IPS DF 6.9 (cell line): ENCODE measurements at places on chromosomes 6 and 20.

DNA sequence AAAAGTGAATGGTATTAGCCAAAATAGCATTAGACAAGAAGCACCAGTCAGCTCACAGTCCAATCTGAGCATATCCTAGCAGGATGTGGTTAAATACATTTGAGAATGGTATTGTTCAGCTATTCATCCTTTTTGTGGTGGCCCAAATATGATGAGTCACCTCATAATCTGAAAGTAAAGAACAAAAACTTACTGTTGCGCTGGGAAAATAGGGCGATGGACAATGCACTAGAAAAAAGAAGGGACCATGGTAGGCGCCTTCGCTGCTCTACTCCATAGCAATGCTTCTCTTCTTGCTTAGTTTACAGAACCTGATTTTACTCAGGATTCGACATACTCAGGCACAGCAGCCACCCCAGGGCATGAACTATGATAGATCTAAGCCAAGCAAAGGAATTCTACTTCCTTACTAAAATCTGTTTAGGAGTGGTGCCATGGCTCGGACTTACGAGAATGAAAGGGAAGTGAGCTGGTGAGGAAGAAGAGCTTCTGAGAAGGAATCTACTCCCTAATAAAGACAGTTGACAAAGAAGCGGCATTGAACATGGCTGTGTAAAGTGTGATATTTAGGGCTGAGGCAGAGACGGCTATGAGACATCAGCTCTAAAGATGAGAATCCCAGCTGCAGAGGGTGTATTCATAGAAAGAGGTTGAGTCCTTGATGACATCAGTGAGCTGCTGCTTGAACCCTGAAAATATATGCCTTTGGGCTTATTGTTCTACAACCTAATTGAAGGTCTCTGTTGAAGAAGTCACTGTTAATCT lies 16.6 kb upstream of the FBXO9 start:
- no peak for DNase-seq

GRCh38 chr6:149696901-149697300 lies 21.0 kb downstream of the LATS1 start:
- DNase-seq: no peak

DNA sequence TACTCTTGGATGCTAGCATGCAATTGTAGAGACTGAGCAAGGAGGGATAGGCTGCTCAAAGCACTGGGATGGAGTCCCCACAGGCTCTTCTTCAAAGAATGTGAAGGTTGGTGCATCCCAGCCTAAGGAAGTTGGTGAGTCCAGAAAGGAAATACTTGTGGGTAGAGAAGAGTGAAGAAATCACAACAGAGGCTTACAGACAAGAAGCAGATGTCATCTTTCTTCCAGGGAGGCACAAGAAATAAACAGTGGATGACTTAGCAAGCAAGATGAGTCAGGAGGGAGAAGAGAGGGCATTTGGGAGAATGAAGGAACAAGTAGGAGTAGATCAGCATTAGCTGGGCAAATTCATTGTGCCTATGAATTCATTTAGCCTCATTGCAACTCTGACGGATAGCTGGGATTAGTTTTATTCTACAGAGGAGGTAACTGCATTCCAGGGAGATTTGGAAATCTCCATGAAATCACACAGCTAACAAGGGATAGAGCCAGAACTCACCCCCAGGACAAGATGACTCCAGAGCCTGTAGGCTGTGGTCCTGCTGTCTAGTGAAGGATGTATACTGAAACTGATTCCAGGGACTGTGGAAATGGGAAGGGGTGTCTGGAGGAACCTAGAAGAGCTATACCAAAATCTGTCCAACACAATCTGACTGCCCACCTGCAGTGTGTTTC lies 125.8 kb upstream of the SPTLC3 start:
- DNase-seq: no peak

DNA sequence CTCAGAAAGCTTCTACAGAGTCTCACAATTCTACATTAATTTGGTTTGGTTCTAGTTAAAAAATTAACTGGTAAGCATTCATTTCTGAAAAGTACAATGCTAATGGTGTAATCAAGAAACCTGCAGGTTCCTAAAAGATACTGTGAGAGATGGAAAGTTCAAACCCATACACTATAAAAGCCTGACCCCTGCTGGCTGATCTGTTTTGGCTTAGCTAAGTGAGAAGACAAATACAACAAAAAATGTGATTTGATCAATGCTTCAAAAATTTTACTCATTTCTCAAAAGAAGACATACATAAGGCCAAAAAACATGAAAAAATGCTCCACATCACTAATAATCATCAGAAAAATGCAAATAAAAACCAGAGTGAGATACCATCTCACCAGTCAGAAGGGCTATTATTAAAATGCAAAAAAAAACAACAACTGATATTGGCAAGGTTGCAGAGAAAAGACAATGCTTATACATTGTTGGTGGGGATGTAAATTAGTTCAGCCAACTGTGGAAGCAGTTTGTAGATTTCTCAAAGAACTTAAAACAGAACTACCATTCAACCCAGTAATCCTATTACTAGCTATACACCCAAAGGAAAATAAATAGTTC lies 102.8 kb downstream of the MOXD1 start:
- DNase-seq: peak; percentile 29

DNA sequence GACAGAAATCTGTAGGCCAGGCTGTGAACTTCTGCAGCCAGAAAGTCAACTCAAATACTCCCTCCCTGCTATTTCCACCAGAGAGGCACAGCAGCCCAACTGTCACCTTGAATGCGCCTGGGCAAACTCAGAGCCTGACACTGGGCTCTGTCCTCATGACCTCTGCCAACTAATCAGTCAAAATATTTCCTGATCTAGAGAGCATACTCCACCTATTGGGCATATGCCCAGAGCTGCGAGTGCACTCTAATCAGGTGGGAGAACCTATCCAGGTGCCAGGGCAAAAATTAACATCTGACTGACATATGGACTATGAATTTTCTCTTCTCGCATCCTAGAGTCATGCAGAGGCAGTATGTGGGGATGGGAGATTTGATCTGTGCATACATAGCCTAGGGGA lies 406.3 kb upstream of the RUNX2 start:
- DNase-seq: no peak

GRCh38 chr20:62700261-62700930 lies 8.2 kb upstream of the NTSR1 start:
- no peak for DNase-seq

GRCh38 chr6:72704979-72705378 lies 83.1 kb downstream of the KCNQ5 start:
- no peak for DNase-seq

DNA sequence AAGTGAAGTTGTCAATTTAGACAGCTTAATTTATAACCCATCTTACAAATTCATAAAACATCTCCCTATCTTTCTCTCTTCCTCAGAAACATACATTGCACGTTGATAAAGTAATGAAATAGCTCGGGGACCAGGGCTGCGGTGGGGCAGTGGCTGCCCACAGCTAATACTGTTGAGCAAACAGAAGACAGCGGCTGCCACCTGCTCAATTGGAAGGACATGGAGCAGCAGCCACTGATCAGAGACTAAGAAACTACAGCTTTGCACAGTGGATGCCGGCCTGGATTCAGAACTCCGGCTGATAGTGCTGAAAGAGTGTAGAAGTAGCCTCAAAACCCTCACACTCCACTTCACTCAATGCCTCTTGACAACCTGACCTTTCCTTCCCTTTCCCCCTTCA lies 157.9 kb upstream of the PDE10A start:
- DNase-seq: no peak

GRCh38 chr20:50237349-50237748 lies 46.7 kb downstream of the CEBPB start:
- no peak for DNase-seq

DNA sequence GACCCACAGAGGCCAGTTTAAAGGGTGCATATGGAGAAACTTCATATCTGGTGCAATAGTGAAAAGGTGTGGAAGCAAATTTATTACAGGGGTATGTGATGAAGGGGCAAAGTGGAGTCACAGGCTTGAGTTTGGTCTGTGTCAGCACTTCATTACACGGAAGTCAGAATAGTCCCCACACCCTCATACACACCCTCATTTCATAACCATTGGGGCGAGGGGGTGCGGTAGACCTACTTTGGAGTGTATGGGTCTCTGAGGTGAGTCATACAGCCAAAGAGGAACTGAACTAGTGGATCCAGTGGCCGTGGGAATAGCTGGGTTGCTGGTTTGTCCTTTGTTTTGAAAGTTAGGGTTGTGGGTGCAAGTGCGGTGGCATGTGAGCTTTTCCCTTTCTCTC lies 3.3 kb downstream of the TM9SF4 start:
- no peak for DNase-seq

- DNase-seq: no peak
Measured at GRCh38 chr20:23132293-23132929, 46.3 kb upstream of the CD93 start.

DNA sequence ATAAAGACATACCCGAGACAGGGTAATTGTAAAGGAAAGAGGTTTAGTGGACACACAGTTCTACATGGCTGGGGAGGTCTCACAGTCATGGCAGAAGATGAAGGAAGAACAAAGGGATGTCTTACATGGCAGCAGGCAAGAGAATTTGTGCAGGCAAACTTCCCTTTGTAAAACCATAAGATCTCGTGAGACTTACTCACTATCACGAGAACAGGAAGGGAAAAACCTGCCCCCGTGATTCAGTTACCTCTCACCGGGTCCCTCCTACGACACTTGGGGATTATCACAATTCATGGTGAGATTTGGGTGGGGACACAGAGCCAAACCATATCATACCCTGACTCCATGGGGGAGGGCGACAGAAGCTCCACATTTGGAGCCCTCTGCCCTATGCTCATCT lies 7.4 kb upstream of the VAPB start:
- DNase-seq: no peak

- no peak for DNase-seq
Measured at GRCh38 chr6:63316113-63316512, 3.7 kb downstream of the LGSN start.

- no peak for DNase-seq
Measured at GRCh38 chr6:121612927-121613326, 177.5 kb downstream of the GJA1 start.

- DNase-seq: no peak
Measured at GRCh38 chr6:33192105-33192646, at the start of gene COL11A2. Gene COL11A2 (minus strand): TSS chr6:33192467. CDS start chr6:33192240, 227 bp downstream.

GRCh38 chr20:10634683-10635411 lies 39.0 kb downstream of the JAG1 start:
- DNase-seq: no peak

GRCh38 chr6:14272737-14273085 lies 155.1 kb downstream of the CD83 start:
- DNase-seq: no peak

DNA sequence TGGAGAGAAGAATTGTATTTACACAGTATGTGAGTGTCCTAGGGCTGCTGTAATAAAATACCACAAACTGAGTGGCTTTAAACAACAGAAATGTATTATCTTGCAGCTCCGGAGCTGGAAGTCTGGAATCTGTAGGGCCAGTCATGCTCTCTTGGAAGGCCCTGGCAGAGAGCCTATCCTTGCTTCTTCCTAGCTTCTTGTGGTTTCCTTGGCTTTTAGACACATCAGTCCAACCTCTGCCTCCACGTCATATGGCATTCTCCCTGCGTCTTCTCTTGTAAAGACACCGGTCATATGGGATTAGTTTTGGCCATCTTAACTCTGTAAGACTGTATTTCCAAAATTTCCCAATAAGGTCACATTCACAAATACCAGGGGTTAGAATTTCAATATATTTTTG lies 10.8 kb downstream of the FNDC1 start:
- DNase-seq: no peak

DNA sequence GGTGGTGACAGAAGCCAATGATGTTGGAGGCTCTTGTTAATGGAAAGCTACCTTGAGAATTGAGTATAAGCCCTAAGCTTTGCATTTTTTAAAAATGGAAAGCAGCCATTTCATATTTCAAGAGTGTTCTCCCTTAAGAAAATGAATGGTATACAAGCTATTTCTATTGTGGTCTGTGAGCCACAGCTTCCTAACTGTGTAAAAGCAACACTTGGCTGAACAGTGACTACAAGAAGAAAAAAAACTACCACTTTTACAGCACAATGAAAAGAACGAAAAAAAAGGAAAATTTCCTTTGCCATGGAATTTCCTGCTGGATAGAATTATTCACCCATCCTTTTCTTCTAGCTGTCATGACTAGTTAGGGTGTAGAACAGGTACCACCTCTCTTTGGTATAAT lies 397.1 kb upstream of the BTBD3 start:
- no peak for DNase-seq

DNA sequence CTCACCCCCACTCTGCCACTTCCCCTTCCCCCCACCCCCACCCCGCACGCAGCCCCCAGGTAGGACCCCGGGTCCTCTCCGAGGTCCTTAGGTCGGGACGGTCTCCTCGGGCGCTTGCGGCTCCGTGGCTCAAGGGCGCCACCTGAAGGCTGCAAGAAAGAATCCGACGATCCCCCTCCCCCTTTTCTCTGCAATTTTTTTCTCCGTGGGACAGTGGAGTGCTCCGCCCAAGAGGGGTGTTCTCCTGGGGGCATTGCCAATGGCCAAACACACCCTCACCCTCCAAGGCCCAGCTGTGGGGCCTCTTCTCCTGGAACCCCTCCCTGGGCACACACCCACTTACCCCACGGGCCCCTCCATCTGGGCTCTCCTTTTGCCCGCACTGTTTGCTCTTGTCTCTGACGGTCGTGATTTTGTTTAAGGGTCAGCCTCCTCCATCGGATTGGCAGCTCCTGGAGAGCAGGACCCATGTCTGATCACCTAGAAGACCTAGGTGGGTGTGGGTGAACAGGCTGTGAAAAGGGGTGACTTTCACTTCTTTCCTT lies 1.1 kb upstream of the TMEM74B start:
- DNase-seq: no peak

GRCh38 chr6:20340068-20340848 lies 61.4 kb upstream of the E2F3 start:
- DNase-seq: no peak

DNA sequence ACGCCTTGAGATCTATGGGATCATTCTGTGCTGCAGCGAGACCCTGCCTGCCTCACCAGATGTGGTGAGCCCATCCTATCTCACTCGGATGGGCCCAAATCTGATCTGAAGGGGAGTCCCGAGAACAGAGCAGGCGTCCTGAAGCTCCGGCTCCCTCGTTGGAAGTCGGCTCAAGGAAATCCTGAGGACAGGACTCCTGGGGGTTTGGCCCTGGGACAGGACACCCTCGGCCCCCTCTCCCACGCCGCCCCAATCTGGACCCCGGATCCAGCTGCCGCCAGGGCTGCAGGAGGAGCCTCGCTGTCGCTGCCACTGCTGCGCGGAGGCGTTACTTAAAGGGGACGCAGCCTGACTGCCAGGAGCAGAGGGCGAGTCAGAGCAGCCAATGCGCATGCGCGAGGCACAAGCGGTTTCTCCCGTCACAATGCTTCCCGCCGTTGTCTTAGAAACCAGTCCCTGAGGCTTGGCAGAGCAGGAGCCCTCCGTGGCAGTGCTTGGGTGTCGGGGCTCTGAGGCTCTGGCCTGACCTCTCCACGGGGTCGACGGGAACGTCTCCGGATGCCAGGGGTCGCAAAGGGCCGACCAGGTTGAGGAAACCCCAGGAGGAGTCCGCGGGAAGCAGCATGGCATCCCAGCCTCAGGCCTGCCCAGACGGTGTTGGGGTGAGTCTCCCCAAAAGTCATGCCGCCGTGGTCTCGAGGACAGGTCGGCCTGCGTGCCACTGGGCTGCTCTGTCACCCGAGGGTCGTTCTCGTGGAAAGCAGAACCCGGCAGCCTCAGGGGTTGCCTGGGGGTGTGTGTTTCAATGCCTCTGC lies 1567.8 kb upstream of the DEFB115 start:
- no peak for DNase-seq
